ENCODE measurements at places on chromosomes 16 and 17.

GRCh38 chr16:75181630-75182029, 25.3 kb downstream of the CTRB2 start:
- DNase-seq = no peak

GRCh38 chr17:66357037-66357436, 54.6 kb downstream of the PRKCA start:
- DNase-seq = peak; percentile 30

DNA sequence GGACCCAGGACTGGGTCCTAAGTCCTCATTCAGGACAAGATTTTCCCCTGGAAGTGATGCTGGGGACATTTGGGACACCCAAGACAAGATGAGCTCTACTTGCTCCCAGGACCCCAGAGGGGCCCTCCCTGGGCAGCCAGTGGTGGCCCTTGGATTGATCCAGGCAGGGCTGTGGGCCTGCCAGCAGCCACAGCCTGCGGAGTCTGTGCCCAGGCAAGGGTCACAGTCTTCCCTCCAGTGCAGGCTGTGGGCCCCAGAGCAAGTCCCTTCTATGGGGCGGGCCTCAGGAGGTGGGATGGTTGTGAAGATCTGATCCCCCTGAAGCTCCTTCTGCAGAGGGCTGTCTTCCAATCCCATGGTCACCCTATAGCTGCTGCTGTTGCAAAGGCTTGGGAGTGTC, 12.6 kb downstream of the CA7 start:
- no peak for DNase-seq

GRCh38 chr16:8583199-8583598, 7.1 kb downstream of the TMEM114 start:
- DNase-seq = peak; percentile 42

GRCh38 chr17:79537061-79537460, 73.8 kb downstream of the RBFOX3 start:
- DNase-seq = no peak

DNA sequence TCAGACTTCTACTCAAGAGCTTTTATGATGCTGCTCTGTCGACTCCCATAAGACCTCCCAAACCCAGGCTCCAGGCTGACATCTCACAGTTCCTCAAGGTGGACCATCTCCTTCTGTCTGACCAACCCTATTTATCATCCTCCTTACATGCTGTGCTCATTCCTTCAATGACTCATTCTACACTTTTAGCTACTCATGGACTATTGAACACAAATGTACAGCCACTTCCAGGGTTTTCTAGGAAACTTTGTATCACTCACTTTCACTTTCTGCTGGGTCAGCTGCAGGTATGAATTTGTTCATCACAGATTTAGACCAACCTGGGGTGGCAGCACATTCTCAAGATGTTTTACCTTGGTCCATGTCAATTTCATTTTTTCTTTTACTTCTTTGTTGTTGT, 162.4 kb upstream of the FAM20A start:
- no peak for DNase-seq

GRCh38 chr17:557371-557770, 157.3 kb downstream of the VPS53 start:
- peak; percentile 23 for DNase-seq

DNA sequence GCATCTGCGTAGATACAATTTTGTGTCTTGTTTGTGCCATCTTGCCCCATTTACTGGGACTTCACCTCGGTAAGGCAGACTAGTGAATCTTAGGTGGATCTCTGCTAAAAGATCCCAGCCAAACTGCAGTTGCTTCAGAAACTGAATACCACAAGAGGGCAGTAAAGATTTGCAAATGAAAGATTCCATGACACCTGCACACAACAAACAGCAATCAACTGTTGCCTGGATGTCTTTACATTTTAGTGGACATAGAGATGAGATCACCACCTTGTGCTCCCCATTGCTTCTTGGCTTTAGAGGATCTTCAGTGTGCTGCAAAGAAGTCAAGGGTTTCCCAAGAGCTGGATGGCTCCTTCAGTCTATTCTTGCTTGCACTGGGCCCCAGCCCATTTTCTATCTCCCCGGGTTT, 119.2 kb upstream of the CACNG5 start:
- peak; percentile 80 for DNase-seq

- no peak for DNase-seq
Measured at GRCh38 chr16:10931977-10932632, 10.2 kb downstream of the DEXI start.

DNA sequence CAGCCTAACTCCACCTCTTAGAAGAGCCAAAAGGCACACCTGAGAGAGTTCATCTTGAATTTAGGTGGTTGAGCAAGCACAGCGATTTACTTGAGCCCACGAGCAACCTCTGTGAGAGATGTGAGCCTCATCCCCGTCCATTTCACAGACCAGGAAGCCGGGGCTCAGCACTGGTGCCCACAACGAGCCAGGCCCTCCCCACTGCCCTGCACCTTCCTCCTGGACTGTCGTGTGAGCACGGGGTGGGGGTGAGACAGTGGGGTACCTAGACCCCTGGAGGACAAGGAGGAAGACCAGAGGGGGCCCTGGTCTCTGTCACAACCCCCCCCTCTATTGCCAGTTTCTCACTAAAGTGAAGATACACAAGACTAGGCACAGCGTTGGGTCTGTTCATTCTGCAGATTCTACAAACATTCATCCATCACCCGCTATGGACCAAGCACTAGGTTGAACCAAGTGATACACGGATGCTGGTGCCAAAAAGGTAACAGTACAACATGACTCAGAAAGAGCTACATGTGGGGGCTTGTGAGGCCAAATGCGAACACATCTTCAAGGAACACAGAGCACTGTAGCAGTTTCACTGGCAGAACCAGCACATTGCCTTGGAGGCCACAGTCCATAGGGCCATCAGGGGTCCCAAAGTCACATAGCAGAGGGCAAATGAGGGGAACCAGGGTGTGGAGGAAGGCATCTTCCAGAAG, 231.9 kb downstream of the PARN start:
- no peak for DNase-seq

DNA sequence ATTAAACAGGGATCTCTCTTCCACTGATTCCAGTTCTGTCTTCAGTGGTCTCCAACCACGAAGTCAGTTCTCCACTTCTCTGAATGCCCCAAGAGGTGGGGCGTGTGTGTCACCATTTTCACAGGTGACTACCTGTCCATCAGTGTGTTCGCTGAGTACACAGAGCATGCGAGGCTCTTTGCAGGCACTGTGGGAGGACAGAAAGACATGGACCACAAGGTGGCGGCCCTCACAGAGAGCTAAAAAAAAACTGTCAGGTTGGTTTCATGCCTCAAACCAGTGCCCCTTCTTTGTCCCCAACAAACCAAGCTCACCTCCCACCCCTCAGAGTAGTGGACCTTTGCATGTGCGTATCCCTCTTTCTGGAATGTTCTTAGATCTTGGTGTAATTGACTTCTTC, 13.8 kb downstream of the EMP2 start:
- DNase-seq = no peak

DNA sequence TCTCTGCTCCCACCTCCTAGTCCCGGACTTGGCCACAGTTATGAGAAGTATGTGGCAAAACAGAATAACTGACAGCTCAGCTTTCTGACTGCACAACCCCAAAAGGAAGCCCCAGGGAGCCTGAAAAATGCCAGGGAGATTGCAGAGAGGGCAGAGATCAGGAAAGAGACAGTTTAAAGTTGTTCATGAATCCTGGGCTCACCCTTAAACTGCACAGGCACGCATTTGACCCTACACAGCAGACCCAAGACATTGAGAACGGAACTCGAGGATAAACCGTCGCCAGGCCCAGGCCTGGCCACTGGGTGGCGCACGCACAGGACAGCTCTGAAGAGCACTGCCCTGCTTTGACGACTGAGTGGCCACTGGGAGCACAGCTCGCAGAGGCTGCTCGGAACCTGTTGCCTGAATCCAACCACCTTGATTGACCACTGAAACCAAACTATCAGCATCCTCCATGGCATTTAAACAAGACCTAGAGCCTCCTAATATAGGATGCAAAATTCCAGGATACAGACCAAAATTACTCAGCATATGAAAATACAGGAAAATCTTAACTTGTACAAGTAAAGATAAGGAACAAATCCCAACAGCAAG, 114.0 kb downstream of the C16orf95 start:
- DNase-seq = peak; percentile 71

- DNase-seq = no peak
Measured at GRCh38 chr17:49549311-49549605, 26.4 kb upstream of the NXPH3 start.

DNA sequence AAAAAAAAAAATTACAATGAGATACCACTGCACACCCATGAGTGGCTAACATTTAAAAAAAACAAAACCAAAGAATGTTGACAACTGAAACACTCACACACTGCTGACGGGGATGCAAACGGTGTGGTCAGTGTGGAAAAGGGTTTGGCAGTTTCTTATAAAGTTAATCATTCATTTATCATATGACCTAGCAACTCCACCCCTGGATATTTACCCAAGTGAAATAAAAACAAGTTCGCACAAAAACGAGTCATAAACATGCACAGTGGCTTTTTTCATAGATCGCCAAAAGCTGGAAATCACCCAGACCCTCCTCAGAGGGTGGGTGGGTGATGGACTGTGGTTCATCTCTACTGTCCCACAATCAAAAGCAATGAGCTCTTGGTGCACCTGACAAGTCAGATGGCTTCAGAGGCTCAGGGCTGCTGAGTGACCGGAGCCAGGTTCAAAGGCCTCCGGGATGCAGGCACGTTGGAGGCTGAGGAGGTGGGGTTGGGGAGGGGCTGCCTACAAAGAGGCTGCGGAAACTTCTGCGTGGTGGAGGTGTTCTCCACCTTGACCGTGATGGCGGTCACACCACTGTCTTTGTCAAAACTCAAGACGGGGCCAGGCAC, 14.2 kb downstream of the RAB40B start:
- no peak for DNase-seq

DNA sequence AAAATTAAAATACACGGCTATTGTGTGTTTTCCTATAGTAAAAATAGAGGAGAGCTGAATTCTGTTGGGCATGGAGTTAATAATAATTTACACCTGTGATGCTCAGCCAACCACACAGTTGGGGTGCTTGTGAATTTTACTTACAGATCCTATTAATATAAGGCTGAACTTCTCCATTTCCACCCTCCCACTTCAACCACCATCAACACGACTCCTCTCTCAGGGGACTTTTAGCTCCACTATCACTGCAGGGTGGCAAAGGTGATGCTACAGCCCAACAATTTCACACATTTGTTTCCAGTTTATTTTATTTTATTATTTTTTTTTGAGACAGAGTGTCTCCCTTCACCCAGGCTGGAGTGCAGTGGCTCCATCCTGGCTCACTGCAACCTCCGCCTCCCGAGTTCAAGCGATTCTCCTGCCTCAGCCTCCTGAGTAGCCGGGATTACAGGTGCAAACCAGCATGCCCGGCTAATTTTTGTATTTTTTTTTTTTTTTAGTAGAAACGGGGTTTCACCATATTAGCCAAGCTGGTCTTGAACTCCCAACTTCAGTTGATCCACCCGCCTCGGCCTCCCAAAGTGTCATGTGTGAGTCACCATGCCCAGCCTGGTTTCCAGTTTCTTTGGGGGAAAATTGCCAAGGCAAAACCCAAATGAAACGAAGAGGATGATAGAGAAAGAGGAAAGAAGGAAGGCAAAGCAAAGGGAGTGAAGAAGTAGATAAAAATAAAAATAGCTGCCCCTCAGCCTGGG, 57.9 kb downstream of the GNA13 start:
- DNase-seq = no peak

DNA sequence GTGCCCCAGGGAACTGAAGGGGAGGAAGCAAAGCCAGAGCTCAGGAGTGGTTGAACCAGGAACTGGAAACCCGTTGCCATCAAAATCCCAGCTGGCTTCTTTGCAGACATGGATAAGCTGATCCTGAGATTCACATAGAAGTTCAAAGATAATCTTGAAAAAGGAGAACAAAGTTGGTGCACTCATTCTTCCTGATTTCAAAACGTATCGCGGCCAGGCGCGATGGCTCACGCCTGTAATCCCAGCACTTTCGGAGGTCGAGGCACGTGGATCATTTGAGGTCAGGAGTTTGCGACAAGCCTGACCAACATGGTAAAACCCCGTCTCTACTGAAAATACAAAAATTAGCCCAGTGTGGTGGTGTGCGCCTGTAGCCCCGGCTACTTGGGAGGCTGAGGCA, 7.1 kb downstream of the RAP1GAP2 start:
- no peak for DNase-seq

GRCh38 chr16:64351121-64351520, 770.7 kb downstream of the CDH11 start:
- DNase-seq = no peak
